A549 treated with DMSO at 1 μM for 4 hours (cell line): ENCODE measurements at places on chromosomes 3 and 15. TPM values are rescaled to one million over a fixed set of nuclear protein-coding genes. Genes with fewer than 3 reads are reported as not detected.

SUSD5 gene
- 3.0 to 4.8 TPM (median 3.8 TPM) in 5 replicates for total RNA-seq

GOLGA6L7 gene
- total RNA-seq = not detected in 5 replicates

ST3GAL6 gene
- 0.69 to 0.82 TPM (median 0.71 TPM) in 5 replicates for total RNA-seq

PATL2 gene
- 0.17 to 0.33 TPM (median 0.24 TPM) in 4 of 5 replicates, not detected in the other for total RNA-seq

ETV5 gene
- total RNA-seq = 27.0 to 38.4 TPM (median 31.6 TPM) in 5 replicates

CCNL1 gene
- total RNA-seq = 34.4 to 43.8 TPM (median 40.0 TPM) in 5 replicates

ADCY5 gene
- 0.31 to 0.63 TPM (median 0.46 TPM) in 5 replicates for total RNA-seq

SERINC4 gene
- 0.06 to 0.23 TPM (median 0.12 TPM) in 4 of 5 replicates, not detected in the other for total RNA-seq

EOMES gene
- 1.3 to 2.4 TPM (median 2.1 TPM) in 5 replicates for total RNA-seq

NOX5 gene
- 0.12 to 0.48 TPM (median 0.20 TPM) in 5 replicates for total RNA-seq

KIF9 gene
- total RNA-seq = 18.8 to 22.4 TPM (median 20.3 TPM) in 5 replicates

RTP1 gene
- not detected in 5 replicates for total RNA-seq

IDH2 gene
- 35.9 to 52.5 TPM (median 49.7 TPM) in 5 replicates for total RNA-seq

MORC1 gene
- total RNA-seq = not detected in 5 replicates

RBP2 gene
- total RNA-seq = not detected in 5 replicates

MGLL gene
- total RNA-seq = 60.0 to 73.4 TPM (median 65.8 TPM) in 5 replicates

SLCO2A1 gene
- 0.06 TPM in 1 of 5 replicates, not detected in the others for total RNA-seq

PHC3 gene
- 11.5 to 20.3 TPM (median 17.5 TPM) in 5 replicates for total RNA-seq
